Astrocyte of the spinal cord (primary cell): ENCODE measurements at places on chromosomes 1 and 21.
A peak's percentile ranks its signal among the peaks of the same experiment; 100 is the strongest.

DNA sequence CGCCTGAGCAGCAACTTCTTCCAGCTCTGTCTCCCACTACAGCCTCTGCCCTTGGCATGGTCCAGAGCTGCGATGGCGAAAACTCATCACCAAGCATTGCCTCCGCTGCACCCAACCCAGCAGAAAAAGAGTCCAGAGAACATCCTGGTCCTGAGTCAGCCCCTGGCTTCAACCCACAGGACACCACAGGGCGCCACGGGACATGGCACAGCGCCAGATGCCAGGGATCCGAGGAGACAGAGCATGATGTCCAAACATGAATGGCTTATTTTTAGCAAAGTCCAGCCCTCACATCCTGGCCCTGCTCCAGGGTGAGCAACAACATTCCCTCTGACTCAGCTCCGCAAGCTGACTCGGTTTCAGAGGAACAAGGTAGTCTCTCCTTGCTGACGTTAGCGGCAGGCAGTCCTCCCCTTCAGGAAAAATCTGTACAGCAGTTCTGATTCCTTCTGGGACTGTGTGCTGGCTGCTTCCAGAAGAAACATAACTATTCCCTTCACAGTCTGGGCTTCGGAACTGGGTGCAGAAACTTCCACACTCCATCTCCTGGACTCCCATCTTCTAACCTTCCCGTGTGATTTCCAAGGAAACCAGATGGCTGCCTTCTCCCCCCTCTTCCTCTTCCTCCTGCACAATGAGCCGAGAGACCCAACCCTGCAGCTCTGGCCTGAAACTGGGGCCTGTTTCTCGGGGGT is 131.3 kb downstream of the TOMM20 start:
- peak; percentile 100 for DNase-seq

- DNase-seq = peak; percentile 27
Measured at GRCh38 chr1:43241413-43241836, 28.4 kb upstream of the TMEM125 start.

- peak; percentile 4 for DNase-seq
Measured at GRCh38 chr21:16842696-16843035, 670.2 kb upstream of the CXADR start.

DNA sequence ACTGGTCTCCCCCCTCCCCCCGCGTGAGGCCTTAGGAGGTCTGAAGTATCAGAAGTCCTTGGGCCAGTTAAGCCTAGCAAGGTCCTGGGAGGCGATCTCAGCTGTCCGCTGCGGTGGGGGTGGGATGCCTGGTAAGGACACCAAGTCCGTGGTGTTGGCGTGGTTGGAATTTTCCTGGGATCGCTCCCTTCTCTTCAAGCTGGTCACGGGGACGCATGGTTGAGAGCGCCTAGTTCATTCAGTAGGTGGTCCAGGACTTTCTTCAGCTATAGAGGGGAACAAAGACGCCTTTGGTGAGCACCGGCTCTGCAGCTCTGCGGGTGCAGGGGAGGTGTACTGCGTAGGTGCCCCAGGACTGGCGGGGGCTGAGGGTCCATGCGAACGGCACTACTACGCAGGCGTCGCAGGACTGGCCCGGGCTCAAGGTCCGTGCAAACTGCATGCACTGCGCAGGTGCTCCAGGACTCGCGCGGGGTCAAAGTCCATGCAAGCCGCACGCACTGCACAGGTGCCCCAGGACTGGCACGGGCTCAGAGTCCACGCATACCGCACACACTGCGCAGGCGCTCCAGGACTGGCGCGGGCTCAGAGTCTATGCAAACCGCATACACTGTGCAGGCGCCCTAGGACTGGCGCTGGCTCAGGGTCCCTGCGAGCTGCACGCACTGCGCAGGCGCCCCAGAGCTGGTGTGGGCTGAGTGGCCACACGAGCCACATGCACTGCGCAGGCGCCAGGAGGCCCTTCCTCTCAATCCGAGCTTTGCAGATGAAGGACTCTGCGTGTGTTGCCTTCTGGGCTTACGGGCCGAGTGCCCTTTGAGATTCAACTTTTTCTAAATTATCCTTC is 36.6 kb upstream of the HMGN1 start:
- DNase-seq = peak; percentile 80

- DNase-seq = no peak
Measured at GRCh38 chr21:17548262-17548661, 35.4 kb downstream of the CXADR start.

DNA sequence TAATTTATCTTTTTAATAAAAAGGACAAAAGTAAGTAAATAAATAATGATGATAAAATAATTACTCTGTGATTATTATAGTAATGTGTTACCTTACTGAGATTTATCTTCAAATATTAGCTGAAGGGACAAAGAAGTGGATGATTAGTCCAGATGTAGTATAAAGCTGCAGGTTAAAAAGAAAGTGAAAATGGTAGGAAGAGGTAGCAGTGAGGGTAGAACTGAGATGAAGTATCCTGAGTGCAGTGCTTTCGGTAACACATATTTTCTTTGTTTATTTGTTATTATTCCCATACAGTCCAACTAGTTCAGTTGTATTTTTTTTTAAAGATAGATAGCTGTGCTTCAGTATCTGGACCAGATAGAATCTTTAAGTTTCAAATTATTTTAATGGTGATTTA is 1203.5 kb downstream of the NCAM2 start:
- no peak for DNase-seq

DNA sequence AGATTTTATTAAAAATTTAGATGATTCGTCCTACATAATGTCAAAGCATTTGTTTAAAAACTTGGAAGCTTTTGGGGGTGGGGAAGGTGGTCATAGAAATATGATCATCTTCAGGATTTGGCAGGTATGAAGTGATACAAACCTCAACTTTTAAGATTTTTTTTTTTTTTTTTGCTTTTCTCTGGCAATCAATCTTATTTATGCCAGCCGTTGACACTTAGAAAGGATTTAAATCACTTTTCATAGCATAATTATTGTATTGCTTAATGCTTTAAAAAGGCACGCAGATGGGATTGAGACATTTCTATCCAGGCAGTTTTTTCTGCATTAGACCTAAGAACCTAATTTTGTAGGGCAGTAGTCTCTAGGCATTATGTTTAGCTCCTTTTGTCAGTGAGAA is 19.7 kb downstream of the MRPS6 start:
- no peak for DNase-seq

- DNase-seq = no peak
Measured at GRCh38 chr1:43445606-43446387, 7.9 kb downstream of the HYI start.

- no peak for DNase-seq
Measured at GRCh38 chr21:33015096-33015495, 10.6 kb upstream of the OLIG2 start.

DNA sequence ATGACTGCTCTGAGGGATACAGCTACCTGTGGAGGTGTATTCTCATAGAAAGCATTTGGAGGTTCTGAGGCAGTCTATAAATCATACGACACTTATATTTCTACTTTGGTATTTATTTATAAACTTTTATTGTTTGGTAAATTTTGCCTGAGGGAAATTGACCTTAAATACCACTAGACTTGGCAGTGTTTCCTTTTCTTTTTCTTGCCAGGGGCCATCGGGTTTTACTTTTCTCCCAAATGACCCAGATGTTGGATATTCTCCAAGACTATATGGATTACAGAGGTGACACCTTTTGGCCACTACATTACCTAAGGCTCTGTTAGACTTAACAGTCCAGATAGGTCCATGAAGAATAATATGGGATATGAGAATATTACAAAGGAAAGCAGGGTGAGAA is 28.2 kb downstream of the CHD1L start:
- DNase-seq = no peak

GRCh38 chr1:36160388-36160948 is 4.5 kb downstream of the MAP7D1 start:
- DNase-seq = no peak

DNA sequence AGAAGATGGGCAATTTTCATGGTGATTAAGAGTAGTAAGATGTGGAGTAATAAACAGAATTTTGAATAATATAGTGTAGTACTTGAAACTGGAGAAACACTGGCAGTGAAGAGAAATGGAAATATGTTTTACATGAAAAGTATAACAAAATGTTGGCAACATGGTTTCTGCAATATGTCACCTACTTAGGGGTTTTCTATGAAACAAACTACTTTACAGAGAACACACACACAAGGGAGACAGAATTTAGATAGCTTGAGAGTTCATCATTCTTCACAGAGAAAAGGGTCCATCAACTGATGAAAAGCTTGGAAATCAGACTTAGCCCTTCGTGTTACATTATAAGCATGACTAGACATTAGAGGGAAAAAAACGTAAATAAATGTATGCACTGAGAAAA is 135.2 kb downstream of the EIF4G3 start:
- DNase-seq = no peak

- no peak for DNase-seq
Measured at GRCh38 chr1:60152891-60153290, 79.3 kb upstream of the C1orf87 start.

- no peak for DNase-seq
Measured at GRCh38 chr1:157181258-157181657, 43.1 kb upstream of the ETV3 start.

DNA sequence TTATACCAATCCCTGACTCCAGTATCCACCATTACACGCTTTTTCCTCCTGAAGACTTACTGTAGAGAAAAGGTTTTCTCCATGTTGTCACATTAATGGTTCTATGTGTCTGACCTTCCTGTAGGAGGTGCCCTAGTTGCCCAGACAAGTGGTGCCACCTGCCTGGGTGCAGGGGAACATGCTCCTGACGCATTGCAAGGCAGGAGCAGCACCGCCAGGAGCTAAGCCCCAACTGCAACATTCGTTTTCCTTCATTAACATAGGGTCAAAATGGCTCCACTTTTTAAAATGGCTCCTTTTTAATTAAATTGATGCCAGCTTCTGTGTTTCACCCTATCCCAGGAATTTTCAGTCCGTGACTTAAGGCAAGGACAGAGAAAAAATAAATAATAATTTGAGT is 220.1 kb upstream of the SAMSN1 start:
- no peak for DNase-seq

- no peak for DNase-seq
Measured at GRCh38 chr1:9119745-9120144, 9.2 kb downstream of the GPR157 start.

GRCh38 chr1:59083946-59084865 is 212.7 kb upstream of the FGGY start:
- DNase-seq = peak; percentile 22

DNA sequence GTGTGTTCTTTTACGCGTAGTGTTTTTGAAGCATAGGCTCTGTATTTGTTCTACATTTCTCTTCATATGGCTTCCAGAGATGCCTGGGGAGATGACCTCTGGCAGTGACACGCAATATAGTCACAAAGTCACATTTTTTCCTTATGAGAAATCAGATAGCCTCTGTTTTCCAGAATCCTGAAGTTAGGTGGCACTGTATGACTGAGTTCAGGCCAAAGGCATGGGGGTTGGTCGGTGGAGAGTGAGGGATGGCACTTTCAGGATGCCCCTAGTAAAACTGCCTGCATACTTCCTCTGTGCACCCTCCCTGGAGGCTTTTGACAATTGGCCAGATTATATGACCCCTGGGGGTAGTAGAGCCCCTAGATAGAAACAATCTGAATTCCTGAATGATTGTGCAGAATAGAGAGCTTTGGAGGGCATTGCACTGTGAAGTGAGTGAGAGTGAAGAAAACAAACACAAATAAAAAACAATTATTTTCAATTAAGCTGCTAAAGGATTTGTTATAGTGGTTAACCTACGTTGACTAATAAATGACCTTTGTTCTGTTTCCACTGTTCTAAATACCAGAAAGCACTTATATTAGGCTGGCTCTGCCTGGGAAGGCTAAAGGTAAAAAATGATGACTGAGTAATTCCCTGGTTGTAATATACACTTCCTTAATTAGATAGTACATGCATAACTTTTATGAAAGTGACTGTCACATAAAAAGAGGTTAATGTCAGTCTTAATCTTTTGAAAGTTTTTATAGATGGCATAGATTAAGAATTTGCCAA is 1660.8 kb downstream of the PLA2G4A start:
- peak; percentile 42 for DNase-seq

DNA sequence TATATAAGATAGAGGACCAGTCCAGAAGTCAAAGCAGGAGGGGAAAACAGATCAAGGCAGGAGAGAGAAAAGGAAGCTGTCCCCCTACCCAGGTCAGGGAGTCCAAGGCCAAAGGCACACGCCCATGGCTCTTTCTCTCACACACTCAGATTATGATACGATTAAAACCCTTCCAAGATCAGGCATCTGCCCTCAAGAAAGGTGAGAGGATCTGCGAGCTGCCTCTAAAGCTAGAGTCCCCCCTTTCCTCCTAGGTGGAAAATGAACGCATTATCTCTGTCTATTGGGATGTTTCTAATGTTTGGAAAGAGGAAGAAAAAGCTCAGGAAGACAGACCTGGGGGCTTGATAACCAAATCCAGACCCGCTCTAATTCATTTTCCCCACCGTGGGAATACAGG is 7.6 kb downstream of the PAFAH2 start:
- DNase-seq = no peak

GRCh38 chr1:184356891-184357290 is 29.9 kb upstream of the C1orf21 start:
- DNase-seq = no peak

DNA sequence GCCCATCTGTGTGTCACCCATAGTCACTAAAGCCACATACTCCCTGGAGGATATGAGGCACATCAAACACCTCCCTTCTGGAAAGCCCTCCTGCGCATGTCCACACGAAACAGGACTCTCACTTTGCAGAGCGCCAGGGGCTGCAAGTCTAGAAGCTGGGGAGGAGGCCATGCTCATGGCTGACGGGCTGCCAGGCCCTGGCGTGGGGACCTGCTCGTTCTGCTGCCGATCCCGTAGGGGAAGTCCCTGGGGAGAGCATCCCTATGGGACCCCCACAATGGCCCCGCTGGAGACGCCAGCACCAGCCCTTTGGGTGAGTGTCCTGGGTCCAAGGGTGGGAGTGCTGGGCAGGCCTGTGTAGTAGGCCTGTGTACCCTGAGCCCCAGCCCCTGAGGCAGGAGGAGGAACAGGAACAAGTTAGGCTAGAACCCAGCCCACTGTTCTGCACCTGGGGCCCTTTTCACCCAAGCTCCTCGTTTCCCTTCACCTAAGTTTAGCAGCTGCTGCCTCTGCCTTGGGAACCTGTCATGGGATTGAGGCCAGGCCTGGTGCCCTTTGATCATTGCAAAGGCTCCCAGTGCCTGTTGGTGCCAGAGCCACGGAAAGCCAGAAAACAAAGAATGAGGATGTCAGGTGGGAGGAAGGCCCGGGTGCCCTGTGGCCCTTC is 9.9 kb downstream of the FAM3B start:
- DNase-seq = no peak

DNA sequence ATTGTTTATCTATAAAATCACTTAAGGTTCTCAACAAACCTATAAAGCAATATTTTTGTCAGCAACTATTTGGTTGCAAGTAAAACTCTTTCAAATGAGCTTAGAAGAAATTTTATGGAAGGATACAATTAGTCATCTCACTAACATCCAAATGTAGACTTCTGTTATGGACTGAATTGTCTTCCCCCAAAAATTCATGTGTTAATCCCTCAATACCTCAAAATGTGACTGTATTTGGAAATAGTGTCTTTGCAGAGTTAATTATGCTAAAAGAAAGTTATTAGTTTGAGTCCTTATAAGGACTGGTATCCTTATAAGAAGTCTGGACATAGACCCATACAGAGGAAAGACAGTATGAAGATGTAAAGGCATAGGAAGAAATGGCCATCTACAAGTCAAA is 357.8 kb upstream of the PRMT6 start:
- DNase-seq = no peak
